ENCODE measurements at places on chromosomes 1 and 21.

GRCh38 chr1:3013371-3014049, 7.8 kb upstream of the ACTRT2 start:
- DNase-seq: no peak

GRCh38 chr1:117070124-117070523, 10.0 kb downstream of the TTF2 start:
- DNase-seq: no peak

- DNase-seq: no peak
These were observed 40.7 kb downstream of the CD2 start for GRCh38 chr1:116794804-116795481.

DNA sequence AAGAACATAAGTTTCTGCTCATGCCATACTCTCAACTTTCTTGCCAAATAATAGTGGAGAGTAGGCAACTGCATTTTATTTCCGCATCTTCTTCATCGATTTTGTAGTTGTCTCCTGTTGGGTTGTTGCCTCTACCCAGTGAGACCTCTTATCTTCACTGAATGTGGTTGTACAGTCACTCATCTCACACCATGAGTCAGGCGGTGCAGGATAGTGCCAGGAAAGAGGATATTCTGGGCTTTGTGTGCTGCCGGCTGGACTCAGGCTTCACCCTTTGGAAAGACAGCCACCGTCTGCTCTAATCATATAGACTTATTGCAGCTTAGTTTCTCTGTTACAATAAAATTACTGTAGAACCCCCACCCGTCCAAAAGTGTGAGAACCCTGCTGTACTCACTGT, 154.3 kb upstream of the USP24 start:
- no peak for DNase-seq

GRCh38 chr1:41330588-41331545, 30.4 kb upstream of the FOXO6 start:
- DNase-seq: peak; percentile 80

- DNase-seq: no peak
These were observed 367.1 kb upstream of the ADGRL4 start for GRCh38 chr1:79373481-79374125.

- DNase-seq: peak; percentile 54
These were observed 2.2 kb upstream of the NEGR1 start for GRCh38 chr1:72284348-72285073.

DNA sequence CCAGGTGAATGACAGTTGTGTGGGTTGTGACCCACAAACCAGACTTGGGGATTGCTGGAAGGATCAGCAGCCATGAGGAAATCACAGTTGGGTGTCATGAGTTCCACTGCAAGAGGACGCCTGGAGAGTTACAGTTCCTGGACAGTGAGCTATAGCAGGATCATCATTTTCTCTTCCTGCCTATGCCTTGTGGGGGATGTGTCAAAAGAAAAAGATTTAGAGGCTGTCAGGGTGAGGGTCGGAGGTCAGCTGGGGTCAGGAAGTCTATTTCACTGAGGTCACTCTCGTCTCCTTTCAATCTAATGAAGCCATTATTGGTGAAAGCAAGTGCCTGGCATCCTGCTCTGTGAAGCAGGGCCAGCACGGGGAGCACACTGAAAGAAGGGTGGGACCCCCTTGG, 7.0 kb upstream of the LIN28A start:
- DNase-seq: no peak

- peak; percentile 45 for DNase-seq
These were observed 60.6 kb downstream of the WNT9A start for GRCh38 chr1:227886993-227887696.

GRCh38 chr1:10388387-10388715, 10.5 kb upstream of the PGD start:
- no peak for DNase-seq

DNA sequence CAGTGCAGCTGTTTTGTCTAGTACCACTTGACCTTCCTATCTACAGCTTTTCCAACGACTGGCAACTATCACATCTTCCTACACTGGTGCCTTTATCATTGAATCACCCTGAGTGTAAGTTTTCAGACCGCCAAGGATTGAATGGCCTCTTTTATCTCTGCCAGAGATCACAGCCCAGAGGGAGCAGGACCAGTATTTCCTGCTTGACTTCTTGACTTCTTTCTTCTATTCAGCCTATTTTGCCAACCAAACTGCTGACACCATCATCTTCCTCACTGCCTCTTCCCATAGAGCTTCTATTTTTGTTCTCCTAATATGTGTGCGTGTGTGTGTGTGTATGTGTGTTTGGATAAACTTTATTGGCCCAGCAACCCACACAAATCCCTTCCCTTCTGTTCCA, 53.8 kb downstream of the SERBP1 start:
- no peak for DNase-seq

DNA sequence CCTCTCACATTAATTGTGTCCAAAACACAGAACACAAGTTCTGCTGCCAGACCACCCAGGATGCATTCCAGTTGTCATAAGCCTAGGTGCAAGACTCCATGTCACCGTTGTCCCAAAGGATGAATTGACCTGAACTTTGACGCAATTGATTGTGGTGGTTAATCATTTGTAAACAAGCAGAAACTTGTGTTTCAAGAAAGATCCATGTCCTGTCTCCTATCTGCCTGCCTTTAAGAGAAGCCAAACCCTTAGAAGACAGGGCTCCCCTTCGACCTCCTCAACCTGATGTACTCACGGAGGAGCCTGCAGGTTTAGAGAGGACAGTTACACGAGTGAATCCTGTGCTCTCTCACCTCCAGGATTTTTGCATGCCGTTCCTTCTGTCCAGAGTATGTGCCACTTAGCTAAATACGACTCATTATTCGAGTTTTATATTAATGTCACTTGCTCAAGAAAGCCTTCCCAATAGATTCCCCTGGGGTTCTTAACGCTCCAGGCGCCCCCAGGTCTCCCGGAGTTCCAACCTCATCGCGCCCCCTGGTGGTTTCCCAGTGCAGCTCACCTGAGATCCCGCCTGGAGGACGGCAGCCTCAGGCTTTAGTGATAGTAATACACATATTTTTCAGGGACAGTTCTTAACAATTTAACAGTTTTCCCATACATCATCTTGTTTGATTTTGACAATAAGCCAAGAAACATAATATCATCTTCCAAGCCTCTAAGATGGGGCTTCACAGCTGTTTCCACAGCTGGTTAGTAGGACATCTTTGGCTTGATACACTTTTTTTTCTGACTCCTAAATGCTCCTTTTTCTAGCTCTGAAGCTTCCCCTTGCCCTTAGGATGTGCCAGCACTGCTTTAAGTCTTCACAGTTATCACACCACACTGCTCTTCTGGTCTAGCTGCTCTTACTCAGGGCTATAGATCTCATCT, 2.4 kb upstream of the C8B start:
- peak; percentile 85 for DNase-seq

DNA sequence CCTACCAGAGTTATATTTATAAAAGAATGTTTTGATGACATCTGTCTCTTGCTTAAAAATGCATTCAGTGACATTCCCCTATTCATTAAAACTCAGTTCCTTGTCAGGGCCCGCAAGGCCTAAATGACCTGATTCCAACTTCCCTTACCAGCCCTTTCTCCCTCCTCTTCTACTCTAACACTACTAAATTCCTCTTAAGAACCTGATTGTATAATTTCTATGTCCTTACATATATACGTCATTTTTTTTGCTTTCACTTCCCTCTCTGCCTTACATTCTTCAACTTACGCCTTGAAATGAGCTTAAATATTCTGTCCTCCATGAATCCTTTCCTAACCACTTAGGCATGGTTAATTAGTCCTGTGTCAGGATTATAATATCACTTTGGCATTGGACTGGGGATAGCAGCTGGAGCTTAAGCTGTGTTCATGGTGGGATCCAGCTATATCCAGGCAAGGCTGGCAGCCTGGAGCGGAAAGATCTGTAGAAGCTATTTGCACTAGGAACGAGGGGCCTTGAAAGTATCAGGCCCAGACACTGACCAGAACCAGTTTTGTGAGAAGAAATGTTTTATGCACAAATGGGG, 360.2 kb upstream of the PTBP2 start:
- no peak for DNase-seq

GRCh38 chr1:97277891-97278654, 556.5 kb downstream of the PTBP2 start:
- no peak for DNase-seq

- no peak for DNase-seq
These were observed 24.8 kb downstream of the A3GALT2 start for GRCh38 chr1:33296082-33296458.

DNA sequence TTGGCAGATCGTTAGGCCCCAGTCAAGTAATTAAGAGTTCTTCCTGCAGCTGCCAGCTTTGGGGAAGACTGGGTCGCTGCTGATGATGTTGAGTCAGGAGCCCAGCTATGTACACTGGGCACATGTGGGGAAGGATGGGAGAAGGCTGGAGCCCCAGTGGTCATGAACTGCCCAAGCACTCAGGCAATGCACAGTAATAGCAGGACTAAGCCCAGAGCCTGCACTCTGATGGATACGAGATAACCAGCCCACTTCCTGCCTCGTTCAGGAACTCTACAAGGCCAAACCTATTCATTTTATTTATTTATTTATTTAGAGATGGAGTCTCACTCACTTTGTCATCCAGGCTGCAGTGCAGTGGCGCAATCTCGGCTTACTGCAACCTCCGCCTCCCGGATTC, 81.1 kb upstream of the BTG3 start:
- no peak for DNase-seq

- DNase-seq: no peak
These were observed 55.2 kb upstream of the PLD5 start for GRCh38 chr1:242579528-242580235.

DNA sequence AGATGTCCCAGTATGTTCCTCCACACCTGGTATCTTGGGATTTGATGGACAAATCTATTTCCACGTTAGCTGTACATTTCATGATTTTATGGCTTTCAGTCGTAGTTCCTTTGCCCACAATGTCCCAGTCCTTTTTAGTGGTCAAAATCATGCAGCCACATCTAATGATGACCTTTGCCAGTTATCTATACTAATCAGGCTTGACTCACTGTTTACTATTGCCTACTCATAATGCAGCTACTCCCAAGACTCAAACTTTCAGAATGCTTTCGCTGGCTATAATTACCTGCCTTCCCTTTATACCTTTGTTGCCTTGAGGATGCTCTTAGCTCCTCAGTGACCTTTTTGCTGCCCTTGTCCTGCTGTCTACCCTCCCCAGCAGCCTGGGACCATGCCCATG, 6.4 kb downstream of the NOS1AP start:
- DNase-seq: no peak

- DNase-seq: peak; percentile 44
These were observed 10.3 kb upstream of the LMNA start for GRCh38 chr1:156104065-156104810.

DNA sequence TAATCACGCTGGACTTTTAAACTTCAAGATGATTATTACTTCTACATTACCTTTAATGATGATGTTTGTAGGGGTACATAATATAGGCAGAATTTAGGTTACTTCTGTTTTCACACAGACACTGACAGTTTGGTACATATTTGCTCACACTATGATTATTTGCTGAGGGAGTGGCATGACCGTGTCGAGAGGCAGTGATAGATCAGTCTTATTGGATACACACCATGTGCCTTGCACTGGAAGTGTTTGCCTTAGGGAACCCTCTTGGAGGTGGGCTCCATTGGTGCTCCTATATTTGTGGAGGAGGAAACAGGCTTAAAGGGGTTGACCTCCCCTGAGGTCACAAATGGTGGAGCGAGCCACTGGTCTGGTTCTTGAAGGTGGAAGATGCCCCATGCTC, 132.1 kb downstream of the PRDM2 start:
- DNase-seq: no peak

- no peak for DNase-seq
These were observed 59.6 kb downstream of the RPS6KC1 start for GRCh38 chr1:213110349-213111300.

DNA sequence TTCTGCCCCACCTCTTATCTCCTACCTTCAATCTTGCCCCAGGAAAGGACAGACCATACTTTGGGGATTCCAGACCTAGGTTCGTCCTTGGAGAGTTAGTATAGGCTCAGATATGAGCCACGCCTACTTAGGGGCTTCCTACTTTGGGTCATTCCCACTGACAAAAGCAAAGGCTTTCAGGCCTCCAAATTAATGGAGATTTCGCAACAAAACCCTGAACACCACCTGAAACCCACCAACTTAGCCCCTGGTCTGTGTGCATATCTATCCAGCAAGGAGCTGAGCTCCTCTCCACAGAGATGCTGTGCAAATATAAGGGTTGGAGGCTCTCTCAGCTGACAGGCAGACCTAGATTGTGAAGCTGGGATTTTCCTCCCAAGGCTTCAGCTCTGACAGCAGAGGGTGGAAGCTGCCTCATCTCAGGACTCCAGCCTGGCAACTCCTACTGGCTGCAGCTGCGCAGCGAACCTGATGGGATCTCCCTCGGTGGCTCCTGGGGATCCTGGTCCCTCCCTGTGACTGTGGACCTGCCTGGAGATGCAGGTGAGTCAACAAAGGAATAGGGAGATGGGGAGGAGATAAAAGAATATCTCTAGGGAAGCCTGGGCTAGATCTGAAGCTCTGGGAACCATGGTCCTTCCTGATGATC, 2.1 kb downstream of the MPL start:
- no peak for DNase-seq

DNA sequence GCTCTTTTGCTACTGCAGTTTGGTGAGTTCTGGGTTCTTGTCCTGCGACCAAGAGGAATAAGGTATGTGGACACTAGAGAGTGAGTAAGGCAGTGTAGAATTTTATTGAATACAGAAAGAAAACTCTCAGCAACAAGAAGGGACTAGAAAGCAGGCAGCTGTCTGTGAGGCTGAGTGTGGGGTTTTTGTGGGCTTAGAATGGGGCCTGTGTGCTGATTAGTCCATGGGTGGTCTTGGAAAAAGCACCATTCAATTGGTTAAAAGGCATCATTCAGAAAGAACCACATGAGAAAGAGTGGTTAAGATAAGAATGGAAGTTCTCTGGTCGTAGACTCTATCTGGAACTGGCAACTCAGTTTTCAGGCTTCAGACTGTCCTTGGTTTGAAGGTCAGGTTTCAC, 298.8 kb downstream of the TGFB2 start:
- no peak for DNase-seq

DNA sequence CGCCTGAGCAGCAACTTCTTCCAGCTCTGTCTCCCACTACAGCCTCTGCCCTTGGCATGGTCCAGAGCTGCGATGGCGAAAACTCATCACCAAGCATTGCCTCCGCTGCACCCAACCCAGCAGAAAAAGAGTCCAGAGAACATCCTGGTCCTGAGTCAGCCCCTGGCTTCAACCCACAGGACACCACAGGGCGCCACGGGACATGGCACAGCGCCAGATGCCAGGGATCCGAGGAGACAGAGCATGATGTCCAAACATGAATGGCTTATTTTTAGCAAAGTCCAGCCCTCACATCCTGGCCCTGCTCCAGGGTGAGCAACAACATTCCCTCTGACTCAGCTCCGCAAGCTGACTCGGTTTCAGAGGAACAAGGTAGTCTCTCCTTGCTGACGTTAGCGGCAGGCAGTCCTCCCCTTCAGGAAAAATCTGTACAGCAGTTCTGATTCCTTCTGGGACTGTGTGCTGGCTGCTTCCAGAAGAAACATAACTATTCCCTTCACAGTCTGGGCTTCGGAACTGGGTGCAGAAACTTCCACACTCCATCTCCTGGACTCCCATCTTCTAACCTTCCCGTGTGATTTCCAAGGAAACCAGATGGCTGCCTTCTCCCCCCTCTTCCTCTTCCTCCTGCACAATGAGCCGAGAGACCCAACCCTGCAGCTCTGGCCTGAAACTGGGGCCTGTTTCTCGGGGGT, 131.3 kb downstream of the TOMM20 start:
- no peak for DNase-seq

Measured in WTC11 (cell line).